ENCODE measurements at places on chromosomes 16 and 17.
A peak's percentile ranks its signal among the peaks of the same experiment; 100 is the strongest.

DNA sequence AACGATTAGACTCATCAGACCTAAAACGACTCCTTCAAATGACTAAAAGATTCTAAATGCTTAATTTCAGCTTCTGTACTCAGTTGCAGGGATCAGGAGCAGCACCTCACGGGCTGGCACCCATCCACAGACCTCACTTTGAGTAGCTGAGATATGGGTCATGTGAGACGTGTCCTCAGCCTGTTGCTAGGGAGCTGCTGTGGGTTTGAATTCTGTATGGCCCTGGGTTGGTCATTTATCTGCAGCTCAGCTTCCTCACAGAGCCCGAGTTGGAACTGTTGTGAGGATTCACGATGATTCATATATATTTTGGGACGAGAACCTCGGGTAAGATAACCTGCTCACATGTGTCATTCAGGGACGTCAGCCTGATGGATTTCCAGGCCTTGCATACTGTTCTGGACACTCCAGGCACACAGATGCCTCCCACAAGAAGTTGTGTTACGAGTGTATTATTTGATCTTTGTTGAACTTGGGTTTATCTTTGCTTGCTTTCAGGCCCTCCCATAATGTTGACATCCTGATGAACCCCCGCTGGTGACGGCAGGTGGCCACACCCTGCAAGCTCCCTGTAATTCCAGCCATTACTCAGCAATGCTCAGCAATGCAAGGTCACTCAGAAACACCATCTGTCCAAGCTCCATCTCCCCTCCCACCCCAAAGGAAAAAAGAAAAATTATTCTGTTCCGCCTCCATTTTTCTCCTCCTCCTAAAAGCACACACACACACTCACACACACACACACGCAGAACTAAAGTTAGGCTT lies 137.6 kb downstream of the RBFOX3 start:
- no peak for DNase-seq

DNA sequence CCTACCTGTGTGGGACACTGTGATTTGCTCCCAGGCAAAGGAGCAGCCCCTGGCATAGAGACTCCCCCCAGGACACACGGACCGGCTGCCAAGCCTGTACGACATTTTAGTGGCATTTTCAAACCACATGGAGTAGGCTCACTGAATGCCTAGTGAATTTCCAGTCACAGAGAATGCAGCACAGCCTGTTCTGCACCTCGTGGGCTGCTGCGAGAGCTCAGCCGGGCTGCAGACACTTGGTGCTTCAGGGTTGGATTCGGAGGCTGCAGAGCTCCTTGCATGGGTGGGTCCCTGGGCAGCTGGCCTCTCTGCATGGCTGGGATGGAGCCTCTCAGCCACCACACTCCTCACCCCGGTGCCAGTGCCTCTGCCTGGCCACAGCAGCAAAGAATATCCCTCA lies 51.2 kb upstream of the HNF1B start:
- no peak for DNase-seq

- peak; percentile 21 for DNase-seq
Observed at GRCh38 chr17:83083368-83084201, 4.2 kb downstream of the METRNL start.

GRCh38 chr17:16911141-16911937 lies 60.6 kb downstream of the TNFRSF13B start:
- no peak for DNase-seq

- no peak for DNase-seq
Observed at GRCh38 chr16:53913099-53913870, 209.3 kb downstream of the FTO start.

GRCh38 chr16:69931631-69932030 lies 19.5 kb upstream of the CLEC18A start:
- no peak for DNase-seq

DNA sequence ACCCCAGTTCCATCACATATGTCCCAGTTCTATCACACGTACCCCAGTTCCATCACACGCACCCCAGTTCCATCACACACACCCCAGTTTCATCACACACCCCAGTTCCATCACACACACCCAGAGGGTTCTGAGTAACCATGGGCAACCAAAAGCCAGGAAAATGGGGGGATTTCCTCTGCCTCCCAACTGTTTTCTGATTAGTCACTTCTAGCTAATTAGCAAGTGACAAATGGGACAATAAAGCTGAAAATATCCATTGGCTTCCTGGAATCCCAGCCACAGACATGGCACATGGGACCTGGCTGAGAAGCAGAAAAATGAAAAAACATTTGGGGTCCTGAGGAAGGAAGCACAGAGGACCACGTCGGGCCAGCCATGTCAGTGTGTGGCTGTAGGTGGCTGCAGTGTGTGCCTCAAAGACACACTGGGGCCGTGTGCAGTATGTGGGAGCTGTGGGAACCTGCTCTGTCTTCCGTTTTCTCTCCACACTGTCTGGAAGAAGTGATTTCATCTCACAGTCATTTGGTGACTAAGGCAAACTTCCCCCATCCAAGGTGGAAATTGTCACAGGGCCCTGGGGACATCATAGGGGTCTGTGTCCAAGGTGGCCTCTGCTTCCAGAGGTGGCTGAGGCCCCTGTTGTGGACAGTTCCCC lies 106.7 kb downstream of the CMIP start:
- no peak for DNase-seq

DNA sequence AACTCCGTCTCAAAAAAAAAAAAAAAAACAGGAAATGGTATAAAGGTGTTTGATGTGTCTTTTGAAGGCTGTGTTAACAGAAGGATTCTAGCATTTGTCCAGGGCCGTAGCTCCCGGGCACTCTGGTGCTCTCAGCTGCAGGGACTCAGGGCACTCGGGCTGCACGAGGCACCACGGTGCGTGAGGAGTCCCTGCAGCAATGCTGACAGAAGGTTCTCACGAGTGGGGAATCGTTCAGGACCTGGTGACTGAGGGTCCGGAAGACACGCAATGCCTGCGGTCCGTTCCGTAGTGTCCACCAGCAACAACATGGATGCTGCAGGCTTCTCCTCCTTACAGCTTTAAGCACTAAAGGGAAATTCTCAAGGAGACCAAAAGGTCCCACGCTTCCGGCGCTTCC lies 12.6 kb upstream of the FAAP100 start:
- DNase-seq, result no peak

All from stimulated activated CD8-positive, alpha-beta memory T cell treated with anti-CD3 and anti-CD28 coated beads, Interleukin-7, amount 100 ng/mL, for 24 hours (primary cell).